ENCODE measurements at places on chromosomes 5 and 9. TPM values are rescaled to one million over a fixed set of nuclear protein-coding genes. Genes with fewer than 3 reads are reported as not detected.

Gene WNK2
- total RNA-seq = 161 TPM

Gene SEMA6A
- total RNA-seq = 89.9 TPM

Gene NEURL1B
- 99.9 TPM for total RNA-seq

Gene SNCAIP
- total RNA-seq = 1.3 TPM

Gene C5orf58
- not detected for total RNA-seq

Gene PCDHGA2
- total RNA-seq = 0.22 TPM

Gene PCDHGA7
- total RNA-seq = 0.59 TPM

Gene MSANTD3
- 9.1 TPM for total RNA-seq

Gene CDKN2B
- total RNA-seq = 57.0 TPM

Gene CEL
- 16.6 TPM for total RNA-seq

Gene CKS2
- 134 TPM for total RNA-seq

Gene CD274
- 1.6 TPM for total RNA-seq

- H3K36me3 ChIP-seq = no peaks in the 10 kb centered on the region
- no peak for DNase-seq
- no peak overlapping the region for H3K4me3 ChIP-seq
- no peak overlapping the region for H3K27ac ChIP-seq
- H3K27me3 ChIP-seq = no peaks in the 10 kb centered on the region
- no peaks in the 10 kb centered on the region for H3K4me1 ChIP-seq
Measured at GRCh38 chr9:116112236-116112635, 41.4 kb upstream of the PAPPA start.

DNA sequence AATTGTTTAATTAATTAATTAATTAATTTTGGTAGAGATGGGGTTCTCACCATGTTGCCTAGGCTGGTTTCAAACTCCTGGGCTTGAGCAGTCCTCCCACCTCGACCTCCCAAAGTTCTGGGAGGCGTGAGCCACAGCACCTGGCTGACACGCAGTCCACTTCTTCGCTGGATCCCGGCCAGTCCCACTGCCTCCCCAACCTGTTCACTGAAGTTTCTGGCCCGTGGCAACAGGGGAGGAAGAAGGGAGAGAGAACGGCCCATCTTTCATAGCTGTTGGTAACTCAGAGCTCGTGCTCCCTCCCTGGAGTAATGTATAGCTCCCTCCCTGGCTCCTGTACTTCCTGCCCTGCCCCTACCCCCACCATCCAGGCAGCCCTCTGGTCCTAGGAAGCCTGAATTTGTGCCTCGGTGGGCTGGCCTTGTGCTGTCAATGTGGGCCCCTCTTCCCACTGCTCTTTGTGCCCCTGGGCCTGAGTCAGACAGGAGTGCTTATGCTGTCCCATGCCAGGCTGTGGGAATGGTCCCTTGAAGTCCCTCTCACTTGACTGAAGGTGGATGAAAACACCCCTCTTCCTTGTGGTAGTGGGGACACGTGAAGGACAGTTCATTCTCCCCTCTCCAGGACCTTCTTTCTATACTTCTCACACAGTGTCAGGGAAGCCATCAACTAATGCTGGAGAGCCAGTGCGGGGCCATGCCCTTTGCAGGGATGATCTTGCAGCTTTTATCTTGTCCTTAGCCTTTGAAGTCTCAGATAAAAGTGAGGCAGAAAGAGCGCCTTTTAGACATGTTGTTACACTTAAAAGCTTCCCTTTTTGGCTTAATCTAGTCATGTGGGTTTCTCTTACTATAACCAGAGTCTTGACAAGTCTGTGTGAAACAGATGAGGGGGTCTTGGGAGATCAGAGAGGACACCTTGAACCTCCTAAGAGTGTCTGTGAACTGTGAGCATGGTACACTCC is 38.1 kb downstream of the ANGPTL2 start:
- no peaks in the 10 kb centered on the region for H3K27me3 ChIP-seq
- no peaks in the 10 kb centered on the region for H3K36me3 ChIP-seq
- no peaks in the 10 kb centered on the region for H3K4me1 ChIP-seq

DNA sequence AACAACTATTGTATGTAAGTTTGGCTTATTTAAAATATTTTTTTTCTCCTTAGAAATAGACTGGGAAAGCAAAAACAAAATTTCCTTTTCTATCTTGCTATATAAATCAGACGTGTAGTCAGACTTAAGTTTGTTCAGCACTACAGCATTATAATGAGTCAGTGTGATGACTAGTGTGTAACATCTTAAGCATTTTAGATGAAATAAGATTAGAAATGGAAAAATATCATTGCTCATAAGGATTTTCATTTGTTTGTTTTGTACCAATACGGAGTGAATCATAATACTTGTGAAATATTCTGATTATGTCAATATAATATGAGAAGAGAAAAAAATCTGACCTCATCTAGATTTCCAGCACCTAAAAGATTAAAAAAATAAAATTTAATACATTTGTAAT is 64.7 kb upstream of the RICTOR start:
- H3K4me1 ChIP-seq = no peaks in the 10 kb centered on the region
- no peak overlapping the region for H3K4me3 ChIP-seq
- no peaks in the 10 kb centered on the region for H3K36me3 ChIP-seq
- DNase-seq = no peak

- DNase-seq = no peak
- H3K27me3 ChIP-seq = no peaks in the 10 kb centered on the region
- H3K27ac ChIP-seq = no peak overlapping the region
- no peak overlapping the region for H3K4me3 ChIP-seq
- H3K4me1 ChIP-seq = no peaks in the 10 kb centered on the region
Measured at GRCh38 chr5:107459605-107460004, 211.1 kb downstream of the EFNA5 start.

DNA sequence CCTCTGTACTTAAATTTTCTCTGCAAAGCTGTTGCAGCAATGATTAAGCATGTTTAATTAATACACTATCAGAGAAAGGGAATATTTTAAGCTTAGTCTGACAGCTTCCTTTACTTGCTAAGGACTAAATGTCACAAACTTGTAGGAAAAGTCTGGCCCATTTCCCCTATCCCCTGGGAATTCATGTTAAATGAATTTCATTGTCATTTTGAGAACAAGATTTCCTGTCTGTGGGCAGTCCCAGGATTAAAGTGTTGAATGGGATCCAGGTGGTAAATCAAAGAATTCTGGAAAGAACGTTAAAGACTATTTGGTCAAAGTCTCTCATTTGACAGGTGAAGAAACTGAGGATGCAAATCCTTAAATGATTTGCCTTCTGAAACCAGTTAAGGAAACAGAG is 214.8 kb downstream of the MPDZ start:
- H3K27ac ChIP-seq = no peak overlapping the region
- no peaks in the 10 kb centered on the region for H3K27me3 ChIP-seq
- no peaks in the 10 kb centered on the region for H3K4me1 ChIP-seq
- no peak for DNase-seq
- H3K4me3 ChIP-seq = no peak overlapping the region

- DNase-seq = no peak
- H3K4me1 ChIP-seq = no peaks in the 10 kb centered on the region
- H3K36me3 ChIP-seq = no peaks in the 10 kb centered on the region
- no peaks in the 10 kb centered on the region for H3K27me3 ChIP-seq
Measured at GRCh38 chr9:10260501-10260900, 352.3 kb downstream of the PTPRD start.

- H3K36me3 ChIP-seq = no peaks in the 10 kb centered on the region
- H3K27ac ChIP-seq = no peak overlapping the region
- no peak for DNase-seq
- no peaks in the 10 kb centered on the region for H3K27me3 ChIP-seq
- H3K4me3 ChIP-seq = no peak overlapping the region
Measured at GRCh38 chr5:56259002-56259511, 25.9 kb upstream of the ANKRD55 start.

GRCh38 chr9:133404454-133405002 is 13.3 kb downstream of the REXO4 start:
- H3K36me3 ChIP-seq = peaks cover 4% of the 10 kb centered on the region
- no peaks in the 10 kb centered on the region for H3K4me1 ChIP-seq
- no peaks in the 10 kb centered on the region for H3K27me3 ChIP-seq
- no peak overlapping the region for H3K27ac ChIP-seq
- DNase-seq = no peak

DNA sequence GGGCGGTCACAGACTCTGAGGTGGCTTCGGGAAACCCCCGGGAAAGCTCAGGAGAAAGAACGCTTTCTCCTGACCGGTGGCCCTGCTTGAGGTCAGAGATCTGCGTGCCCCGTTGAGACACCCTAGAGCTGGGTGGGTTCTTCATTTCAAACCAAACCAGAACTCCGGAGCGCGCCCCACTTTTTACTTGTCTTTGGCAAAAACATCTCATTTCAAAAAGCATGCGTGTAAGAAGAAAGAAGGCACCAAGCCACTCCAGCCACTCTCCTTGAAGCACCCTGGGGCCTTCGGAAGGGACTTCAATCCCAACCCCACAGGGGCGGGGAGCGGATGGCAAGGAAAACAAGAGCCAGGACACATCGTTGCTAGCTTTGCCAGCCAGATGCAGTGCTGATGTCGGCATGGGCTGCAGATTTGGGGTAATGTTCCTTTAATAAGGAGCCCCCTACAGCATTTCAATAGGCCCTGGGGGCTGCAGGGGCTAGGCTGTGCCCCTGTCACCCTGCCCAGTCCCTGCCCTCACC is 171.7 kb downstream of the ERCC6L2 start:
- H3K36me3 ChIP-seq = no peaks in the 10 kb centered on the region
- H3K4me3 ChIP-seq = no peak overlapping the region
- no peaks in the 10 kb centered on the region for H3K27me3 ChIP-seq
- H3K27ac ChIP-seq = no peak overlapping the region
- H3K4me1 ChIP-seq = no peaks in the 10 kb centered on the region

DNA sequence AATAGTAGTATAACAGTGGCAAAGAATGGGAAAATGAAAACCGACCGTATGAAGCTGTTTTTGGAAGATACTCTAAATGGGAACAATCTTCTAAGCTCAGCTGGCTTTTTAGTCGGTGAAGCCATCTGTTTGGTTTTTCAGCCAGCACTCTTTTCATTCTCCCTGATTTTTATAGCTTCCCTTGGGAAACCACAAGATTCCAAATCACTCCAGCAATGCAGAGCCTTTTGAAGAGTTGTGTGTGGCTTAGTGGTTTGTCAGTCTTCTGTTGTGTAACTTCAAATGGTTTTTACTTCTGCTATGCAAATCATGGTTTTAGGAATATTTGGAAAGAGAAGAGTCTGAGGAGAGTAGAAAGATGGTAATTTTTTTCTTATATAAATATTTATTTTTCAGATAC is 180.7 kb downstream of the KDM4C start:
- H3K4me1 ChIP-seq = no peaks in the 10 kb centered on the region
- no peak overlapping the region for H3K27ac ChIP-seq
- no peaks in the 10 kb centered on the region for H3K36me3 ChIP-seq
- H3K27me3 ChIP-seq = no peaks in the 10 kb centered on the region
- H3K4me3 ChIP-seq = no peak overlapping the region
- DNase-seq = no peak

- H3K27ac ChIP-seq = no peak overlapping the region
- H3K36me3 ChIP-seq = no peaks in the 10 kb centered on the region
- H3K4me3 ChIP-seq = no peak overlapping the region
- DNase-seq = no peak
Measured at GRCh38 chr5:119551819-119552218, 77.5 kb upstream of the FAM170A start.

- no peak for DNase-seq
- H3K27me3 ChIP-seq = no peaks in the 10 kb centered on the region
- H3K27ac ChIP-seq = no peak overlapping the region
- H3K4me1 ChIP-seq = no peaks in the 10 kb centered on the region
- no peaks in the 10 kb centered on the region for H3K36me3 ChIP-seq
Measured at GRCh38 chr5:89313804-89314588, 431.0 kb upstream of the MEF2C start.

DNA sequence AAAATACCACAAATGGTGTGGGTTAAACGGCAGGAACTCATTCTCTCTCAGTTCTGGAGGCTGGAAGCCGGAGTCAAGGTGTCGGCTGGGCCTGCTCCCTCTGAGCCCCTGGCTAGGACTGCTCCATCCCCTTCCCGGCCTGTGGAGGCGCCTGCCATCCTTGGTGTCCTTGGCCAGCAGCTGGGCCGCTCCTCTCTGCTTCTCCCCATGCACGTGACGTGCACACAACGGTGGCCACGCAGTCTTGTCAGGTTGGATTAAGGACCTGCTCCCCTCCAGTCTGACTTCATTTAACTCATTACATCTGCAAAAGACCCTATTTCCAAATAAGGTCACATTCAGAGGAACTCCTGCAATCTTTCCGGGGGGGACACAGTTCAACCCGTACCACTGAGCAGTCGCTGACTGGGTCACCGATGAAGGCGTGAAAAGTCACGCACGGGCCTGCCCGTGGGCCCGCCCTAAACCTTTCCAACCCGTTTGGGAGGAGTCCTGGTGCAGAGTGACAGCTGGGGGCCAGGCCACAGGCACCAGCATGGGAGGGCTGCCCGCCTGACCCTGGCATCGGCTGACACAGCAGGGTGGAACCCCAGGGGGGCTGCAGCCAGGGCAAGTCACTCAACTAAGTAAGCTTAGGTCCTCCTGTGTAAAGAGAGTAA is 135.2 kb downstream of the COL23A1 start:
- no peak overlapping the region for H3K4me3 ChIP-seq
- no peak for DNase-seq
- no peak overlapping the region for H3K27ac ChIP-seq
- H3K4me1 ChIP-seq = no peaks in the 10 kb centered on the region

- no peaks in the 10 kb centered on the region for H3K4me1 ChIP-seq
- H3K27me3 ChIP-seq = no peaks in the 10 kb centered on the region
- no peak overlapping the region for H3K27ac ChIP-seq
- no peaks in the 10 kb centered on the region for H3K36me3 ChIP-seq
- no peak for DNase-seq
Measured at GRCh38 chr9:82680179-82680935, 382.6 kb downstream of the RASEF start.

DNA sequence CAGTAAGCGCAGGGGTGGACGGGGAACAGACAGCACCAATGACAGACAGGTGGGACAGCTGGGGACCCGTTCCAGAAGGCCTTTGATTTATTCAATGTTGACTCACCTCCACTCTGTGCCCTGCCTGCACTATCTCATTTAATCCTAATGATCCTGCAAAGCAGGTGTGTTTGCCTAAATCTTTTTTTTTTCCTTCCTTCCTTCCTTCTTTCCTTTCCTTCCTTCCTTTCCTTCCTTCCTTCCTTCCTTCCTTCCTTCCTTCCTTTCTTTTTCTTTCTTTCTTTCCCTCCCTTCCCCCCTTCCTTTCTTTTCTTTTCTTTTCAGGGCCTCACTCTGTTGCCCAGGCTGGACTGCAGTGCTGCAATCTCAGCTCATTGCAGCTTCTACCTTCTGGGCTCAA is 17.1 kb upstream of the CORO2A start:
- H3K27me3 ChIP-seq = no peaks in the 10 kb centered on the region
- no peak for DNase-seq
- no peak overlapping the region for H3K4me3 ChIP-seq
- no peak overlapping the region for H3K27ac ChIP-seq

Measured in colonic mucosa (tissue), 4 donors.